ENCODE measurements at places on chromosomes 5 and 9.

GRCh38 chr5:97418462-97418861, 235.4 kb upstream of the RIOK2 start:
- no peak for DNase-seq

- DNase-seq = no peak
Measured at GRCh38 chr5:61298580-61298979, 33.5 kb upstream of the ZSWIM6 start.

- DNase-seq = no peak
Measured at GRCh38 chr9:77747163-77747562, 99.0 kb upstream of the GNA14 start.

- DNase-seq = no peak
Measured at GRCh38 chr5:158478139-158478538, 619.2 kb upstream of the CLINT1 start.

DNA sequence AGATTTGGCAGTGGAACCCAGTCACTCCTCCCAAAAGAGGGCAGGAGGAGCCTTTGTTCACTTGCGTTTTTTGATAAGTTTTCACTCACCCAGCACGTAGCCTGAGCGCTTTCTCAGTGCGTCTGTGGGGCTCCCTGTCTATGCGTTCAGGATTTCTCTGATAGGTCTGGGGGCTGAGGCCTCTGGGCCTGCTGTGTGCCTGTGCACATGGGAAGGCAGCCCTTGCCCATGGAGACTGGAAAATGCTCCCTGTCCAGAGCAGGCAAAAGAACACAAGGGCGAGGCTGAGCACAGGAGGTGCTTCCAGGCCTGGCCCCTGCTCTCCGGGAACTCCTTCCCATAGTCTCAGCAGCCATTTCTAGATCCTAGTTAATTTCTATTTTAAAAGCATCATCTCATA, 249.9 kb downstream of the FSTL4 start:
- DNase-seq = no peak

GRCh38 chr9:119487118-119487827, 118.0 kb upstream of the BRINP1 start:
- DNase-seq = no peak

- DNase-seq = no peak
Measured at GRCh38 chr5:159678657-159679392, 237.5 kb upstream of the ADRA1B start.

- no peak for DNase-seq
Measured at GRCh38 chr5:57172466-57173318, 1.2 kb upstream of the GPBP1 start.

DNA sequence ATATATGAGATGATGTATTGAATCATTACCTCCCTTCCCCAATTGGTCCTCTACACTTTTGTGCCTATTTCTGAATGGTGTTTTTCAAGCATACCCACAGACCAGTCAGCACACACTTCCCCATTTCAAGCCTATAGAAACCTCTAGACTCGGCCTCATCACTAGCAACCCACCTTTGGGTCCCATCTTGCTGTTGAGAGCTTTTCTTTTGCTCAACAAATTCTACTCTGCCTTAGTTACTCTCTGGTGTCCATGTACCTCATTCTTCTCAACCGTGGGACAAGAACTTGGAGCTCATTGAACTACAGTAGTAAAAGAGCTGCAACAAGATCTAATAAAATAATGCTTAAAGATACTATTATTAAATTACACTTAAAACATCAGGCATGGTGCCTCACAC, 49.0 kb upstream of the KDM4C start:
- DNase-seq = no peak

DNA sequence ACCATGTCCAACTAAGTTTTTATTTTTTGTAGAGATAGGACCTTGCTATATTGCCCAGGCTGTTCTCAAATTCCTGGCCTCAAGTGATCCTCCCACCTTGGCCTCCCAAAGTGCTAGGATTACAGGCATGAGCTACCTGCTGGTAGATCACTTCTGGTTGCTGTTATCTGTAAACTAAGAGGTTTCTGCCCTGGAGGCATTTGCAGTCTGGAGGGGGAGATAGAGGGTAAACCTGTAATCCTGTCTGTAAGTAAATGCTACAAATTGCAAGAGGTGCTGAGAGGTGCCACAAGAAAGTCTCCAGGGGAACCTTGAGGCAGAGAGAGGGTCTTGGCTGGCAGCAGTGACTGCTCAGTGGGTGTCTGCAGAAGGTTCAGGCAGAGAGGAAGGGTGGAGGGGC, 29.0 kb upstream of the GGTA1 start:
- DNase-seq = no peak

- DNase-seq = no peak
Measured at GRCh38 chr5:68214482-68215207, 911 bp upstream of the PIK3R1 start.

DNA sequence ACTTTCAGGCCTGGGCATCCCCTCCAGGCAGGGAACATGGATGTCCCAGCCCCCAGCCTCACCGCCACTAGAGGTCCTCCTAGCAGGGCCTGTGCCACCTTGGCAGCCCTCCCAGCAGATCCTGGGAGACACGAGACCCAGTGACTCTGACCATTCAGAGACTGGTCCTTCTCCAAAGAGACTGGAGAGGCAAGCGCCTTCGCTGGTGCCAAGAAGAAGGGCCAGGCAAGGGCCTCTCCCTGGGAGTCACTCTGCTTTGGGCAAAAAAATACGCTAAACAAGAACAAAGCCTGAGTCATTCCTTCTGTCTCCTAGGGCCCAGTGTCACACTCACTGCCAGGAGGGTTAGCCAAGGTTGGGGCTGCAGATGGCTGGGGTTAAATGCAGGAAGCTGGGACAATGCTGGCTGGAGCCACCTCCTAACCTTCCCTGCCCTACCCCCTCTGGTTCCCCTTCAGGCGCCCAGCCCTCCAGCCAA, 35.3 kb upstream of the SMIM23 start:
- DNase-seq = no peak

DNA sequence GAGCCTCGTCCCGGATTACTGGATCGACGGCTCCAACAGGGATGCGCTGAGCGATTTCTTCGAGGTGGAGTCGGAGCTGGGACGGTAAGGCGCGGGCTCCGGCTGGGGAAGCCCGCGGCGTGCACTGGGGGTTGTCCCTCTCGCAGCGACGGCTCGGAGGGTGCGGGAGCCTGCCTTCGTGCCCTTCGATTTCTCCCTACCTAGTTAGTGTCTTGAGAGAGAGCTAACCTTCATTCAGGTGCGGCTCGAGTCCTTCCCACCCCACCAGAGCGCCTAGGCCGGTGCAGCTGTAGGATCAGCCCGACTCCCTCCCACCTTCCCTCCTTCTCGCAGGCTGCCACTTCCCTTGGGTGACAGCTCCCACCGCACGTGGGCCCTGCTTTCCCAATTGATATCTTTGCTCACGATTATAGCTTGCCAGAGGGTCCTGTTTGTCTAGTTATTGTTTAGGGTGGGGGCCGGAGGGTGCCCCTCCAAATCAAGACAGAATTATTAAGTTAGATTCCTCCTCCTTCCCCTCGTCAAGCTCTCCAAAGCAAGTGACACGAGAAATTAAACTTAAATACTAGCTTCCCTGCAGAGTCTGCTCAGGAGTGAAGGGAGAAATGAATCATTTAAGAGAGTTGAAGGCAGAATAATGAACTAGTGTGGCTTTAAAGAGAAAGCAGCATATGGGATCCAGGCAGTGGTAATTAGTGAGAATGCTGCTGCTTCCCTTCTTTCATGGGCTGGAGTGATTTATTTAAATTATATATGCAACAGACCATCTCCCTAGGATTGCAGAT, 569 bp downstream of the CAMK4 start:
- DNase-seq = no peak

DNA sequence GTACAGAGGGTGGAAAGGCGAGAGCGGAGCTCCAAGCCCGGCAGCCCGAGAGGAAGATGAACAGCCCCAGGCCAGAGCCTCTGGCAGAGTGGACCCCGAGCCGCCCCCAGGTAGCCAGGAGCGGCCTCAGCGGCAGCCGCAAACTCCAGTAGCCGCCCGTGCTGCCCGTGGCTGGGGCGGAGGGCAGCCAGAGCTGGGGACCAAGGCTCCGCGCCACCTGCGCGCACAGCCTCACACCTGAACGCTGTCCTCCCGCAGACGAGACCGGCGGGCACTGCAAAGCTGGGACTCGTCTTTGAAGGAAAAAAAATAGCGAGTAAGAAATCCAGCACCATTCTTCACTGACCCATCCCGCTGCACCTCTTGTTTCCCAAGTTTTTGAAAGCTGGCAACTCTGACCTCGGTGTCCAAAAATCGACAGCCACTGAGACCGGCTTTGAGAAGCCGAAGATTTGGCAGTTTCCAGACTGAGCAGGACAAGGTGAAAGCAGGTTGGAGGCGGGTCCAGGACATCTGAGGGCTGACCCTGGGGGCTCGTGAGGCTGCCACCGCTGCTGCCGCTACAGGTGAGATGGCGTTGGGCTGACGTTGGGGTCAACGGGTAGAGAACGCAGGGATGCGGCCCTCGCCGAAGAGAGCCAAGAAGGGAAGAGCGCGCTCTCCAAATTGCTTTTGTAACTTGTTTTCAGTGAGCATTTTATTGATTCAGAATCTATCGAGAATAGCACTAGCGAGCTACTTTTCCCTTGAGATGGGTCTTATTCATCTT, at the start of gene PTGER4:
Gene PTGER4, plus strand, starts transcription at position 3 of the 769 bp plus-strand sequence. CDS start 1,079 bp downstream, outside the sequence.
- DNase-seq = no peak

GRCh38 chr9:82130331-82131042, 141.9 kb downstream of the SPATA31D1 start:
- no peak for DNase-seq

DNA sequence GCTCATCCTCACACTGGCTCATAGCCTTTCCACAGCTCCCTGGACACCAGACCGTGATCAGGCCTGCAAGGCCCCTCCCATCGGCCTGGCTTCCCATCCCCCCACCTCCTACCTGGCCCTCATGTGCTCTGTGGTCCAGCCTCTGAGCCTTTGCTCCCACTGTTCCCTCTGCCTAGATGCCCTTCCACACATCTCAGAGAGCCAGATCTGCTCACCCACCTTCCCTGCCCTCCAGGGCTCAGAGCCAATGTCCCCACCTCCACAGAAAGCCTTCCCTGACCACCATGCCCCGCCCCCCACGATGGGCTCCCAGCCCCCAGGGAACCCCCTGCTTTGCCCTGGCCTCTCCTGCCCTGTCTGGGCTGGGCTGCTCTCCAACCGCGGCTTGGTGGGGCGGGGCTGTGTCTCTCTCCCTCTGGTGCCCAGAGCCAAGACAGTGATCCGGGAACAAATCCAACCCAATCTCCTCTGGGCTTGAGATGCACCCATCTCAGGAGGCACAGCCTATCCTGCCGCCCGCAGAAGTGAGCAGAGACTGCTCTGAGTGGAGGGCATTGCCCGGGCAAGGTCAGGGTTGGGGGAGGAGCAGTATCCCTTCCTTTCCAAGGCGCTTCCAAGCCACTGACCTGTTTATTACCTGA, 1.6 kb downstream of the NINJ1 start:
- DNase-seq = no peak

DNA sequence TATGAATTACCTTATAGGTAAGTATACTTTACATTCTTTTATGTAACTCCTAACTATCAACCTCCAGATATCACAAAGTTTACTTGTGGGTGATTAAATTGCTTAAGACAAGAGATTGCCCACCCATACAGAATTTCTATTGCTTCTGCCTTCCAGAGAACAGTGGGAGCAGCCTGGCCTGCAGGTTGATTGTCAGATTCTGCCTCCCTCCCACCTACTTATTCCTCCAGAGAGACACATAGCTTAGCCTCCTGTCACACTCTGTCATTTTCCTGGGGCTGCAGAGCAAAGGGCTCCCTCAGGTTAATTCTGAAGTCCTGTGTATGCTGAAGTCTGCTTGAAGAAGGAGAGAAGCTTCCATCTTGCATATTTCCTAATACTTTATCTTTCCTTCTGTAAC, 48.5 kb upstream of the DHFR start:
- no peak for DNase-seq

- DNase-seq = no peak
Measured at GRCh38 chr5:164532235-164532900, 1026.9 kb downstream of the MAT2B start.

GRCh38 chr9:79609468-79610018, 37.8 kb downstream of the TLE4 start:
- DNase-seq = no peak

GRCh38 chr5:65108786-65109743, 340.3 kb downstream of the CWC27 start:
- no peak for DNase-seq

DNA sequence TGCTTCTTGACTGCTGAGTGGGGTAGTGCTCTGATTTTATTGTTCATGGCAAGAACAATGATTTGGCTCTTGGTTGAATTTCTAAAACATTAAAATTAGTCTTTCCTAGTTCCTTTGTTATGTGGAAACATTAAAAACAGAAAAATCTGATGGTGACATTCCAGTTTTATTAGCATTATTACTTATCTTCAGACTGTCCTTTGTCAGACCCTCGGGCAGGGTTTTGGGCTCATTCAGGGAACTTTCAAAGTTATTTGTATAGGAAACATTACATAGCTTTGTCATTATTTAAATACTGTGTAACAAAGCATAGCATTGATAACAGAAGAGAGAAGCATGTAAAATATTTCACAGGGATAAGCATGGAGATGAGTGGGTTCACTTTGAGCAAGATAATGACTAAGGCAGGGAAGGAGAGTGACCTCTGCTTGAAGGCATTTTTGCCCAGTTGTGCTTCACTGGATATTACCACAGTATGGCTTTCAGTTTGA, 119.9 kb downstream of the KDM4C start:
- DNase-seq = no peak

DNA sequence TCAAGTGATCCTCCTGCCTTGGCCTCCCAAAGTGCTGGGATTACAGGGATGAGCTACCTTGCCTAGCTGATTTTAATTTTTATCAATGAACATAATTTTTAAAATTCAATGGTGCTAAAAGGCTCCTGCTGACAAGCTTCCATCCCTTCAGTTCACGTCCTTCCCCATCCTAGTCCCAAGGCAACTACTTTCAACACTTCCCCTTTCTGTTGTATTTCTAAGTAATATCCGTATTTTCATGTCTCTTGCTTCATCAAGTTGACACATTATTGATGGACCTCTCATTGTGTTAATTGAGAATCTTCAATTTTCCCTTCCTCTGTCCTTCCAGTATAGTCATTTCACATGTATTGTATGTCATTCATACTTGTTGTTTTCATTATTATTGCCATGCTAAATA, 93.8 kb upstream of the RASGRF2 start:
- DNase-seq = no peak

GRCh38 chr5:133354323-133355185, 257.8 kb downstream of the FSTL4 start:
- no peak for DNase-seq

DNA sequence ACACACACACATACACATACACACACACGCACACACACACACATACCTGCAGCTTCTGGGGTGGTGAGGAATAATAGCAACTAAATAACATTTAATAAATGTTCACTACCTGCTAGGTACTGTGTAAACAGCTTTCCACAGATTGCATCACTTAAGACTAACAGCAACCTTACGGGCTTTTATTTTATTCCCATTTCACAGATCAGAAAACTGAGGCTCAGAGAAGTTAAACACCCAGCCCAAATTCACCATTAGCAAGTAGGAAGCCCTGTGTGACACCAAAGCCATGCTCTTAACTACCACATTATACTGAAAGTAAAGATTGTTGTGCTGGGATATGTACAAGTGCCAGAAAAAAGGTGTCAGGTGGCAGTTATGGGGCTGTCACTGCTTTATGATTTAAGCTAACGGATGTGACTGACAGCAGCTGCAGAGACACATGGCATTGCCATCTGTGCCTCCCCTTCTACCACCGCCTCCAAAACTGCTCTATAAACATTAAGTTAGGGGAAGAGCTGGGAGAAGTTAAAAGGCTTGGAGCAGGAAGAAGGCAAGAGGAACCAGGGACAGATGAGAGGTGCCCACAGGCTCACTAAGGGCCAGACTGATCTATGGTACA, 13.6 kb downstream of the MTMR12 start:
- DNase-seq = no peak

Measured in stimulated activated CD8-positive, alpha-beta memory T cell treated with anti-CD3 and anti-CD28 coated beads, Interleukin-15, amount 100 ng/mL, for 4 hours (primary cell).